ENCODE measurements at places on chromosomes 16 and 17.

- DNase-seq: peak; percentile 85
Measured at GRCh38 chr16:660459-661183, 7.3 kb upstream of the RHOT2 start.

GRCh38 chr17:52154466-52154865 lies 4.0 kb downstream of the CA10 start:
- no peak for DNase-seq

DNA sequence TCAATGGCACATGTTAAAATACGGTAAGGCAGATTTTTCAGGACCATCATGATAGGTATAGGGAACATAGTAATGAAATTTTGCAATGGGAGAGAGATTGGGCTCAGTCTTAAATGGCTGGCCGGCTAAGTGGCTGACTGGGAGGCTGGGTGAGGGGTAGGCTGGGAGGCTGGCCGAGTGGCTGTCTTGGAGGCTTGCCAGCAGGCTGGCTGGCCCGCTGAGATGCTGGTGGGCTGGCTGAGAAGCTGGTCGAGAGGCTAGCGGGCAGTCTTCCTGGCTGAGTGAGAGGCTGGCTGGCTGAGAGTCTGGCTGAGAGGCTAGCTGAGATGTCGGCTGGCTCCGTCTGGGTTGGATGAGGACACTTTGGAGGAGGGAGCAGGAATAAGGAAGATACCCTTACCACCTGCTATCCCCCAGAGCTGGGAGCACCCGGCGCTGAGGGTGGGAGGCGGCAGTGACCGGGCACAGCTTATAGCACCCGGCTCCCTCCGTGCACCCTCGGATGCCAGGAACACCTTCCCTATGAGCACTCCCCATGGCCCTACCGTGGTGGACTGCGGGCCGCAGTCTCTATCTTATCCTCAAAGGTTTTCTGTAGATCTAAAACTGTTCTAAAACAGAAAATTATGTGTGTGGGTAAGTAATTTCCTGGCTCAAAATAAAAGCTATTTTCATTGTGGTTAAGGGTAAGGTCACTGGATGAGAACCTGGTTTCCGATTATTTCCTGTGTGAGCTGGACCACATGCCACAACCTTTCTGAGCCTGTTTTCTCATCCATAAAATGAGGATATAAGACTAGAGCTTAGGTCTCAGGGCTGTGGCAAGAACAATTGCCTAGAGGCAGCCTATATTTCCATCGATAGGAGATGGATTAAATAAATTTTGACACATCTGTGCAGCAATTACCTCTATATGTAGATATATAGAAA lies 34.5 kb upstream of the TMC5 start:
- no peak for DNase-seq

DNA sequence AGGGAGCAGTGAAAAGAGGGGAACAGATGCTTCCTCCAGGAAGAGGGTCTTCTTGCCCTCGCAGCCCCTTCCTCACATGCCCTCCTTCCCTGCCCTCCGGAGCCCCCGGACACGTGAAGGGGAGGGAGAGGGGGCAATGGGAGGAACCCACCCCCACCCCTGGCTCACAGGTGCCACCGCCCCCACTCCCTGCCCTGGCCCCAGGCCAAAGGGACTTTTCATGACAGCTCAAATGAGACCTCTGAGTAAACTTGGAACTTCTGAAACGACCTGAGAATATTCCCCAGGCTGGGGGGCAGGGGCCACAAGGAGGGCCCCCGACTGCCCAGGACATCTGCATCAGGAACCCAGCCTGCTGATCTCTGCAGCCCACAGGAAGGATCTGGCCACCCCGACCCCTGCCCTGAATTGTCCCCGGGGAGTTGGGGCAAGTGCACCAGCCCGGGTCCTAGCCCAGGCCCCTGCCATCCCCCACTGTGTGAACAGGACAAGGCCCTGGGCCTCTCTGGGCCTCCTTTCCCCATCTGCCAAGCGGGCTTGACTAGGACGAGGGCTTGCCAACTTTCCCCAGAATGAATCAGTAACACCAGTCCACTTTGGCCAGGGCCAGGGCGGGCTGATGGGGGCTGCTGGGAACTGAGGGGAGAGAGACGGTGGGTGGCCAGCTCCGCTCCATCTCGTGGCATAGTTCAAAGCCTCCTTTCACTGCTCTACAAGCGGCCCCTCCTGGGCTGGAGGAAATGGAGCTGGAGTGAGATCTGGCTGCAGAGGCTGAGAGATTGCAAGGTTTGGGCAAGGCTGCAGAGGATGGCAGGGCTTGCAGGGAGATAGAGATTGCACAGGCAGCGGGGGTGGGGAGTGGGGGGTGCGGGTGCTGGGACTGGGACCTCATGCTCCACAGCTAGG lies 3.8 kb downstream of the IL21R start:
- DNase-seq: peak; percentile 44

DNA sequence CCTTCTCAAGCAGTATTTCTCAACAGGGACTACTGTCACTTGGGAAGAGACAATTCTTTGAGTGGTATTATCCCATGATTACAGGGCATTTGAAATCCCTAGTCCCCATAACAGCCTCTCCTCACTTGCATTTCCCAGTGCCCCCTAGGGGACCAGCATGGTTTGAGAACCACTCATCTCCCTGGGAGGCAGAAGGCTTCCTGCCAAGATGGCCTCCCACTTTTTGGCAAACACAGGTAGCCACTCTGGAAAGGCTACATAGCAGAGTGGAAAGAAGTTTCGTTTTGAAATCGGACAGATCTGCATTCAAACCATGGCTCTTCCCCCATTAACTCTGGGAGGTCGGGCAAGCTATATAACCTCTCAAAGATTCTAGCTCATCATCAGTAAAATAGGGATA lies 256.8 kb downstream of the XYLT1 start:
- no peak for DNase-seq

- DNase-seq: no peak
Measured at GRCh38 chr16:86215979-86216585, 294.2 kb upstream of the FOXF1 start.

GRCh38 chr17:28549236-28550132 lies 2.9 kb downstream of the UNC119 start:
- DNase-seq: no peak

DNA sequence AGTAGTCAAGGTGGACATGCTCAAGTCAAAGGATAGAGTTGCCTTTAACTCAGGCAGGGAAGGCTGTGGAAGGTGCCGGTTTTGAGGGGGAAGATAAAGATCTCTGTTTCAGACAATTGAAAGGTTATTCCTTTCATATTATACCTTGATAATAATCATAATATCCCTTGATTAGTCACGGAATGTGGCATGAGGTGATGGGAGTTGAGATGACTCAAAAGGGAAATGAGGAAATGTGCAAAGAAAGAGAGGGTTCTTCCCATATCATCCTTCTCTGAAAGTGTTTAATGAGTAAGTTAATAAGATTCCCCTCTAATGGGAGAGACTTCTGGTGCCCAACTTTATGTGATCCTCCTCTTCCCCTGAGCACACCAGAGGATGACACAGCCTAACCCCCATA lies 43.1 kb upstream of the HS3ST2 start:
- no peak for DNase-seq
